H9 (cell line): ENCODE measurements at places on chromosomes 13 and 19. TPM values are rescaled to one million over a fixed set of nuclear protein-coding genes. Genes with fewer than 3 reads are reported as not detected.

The CILP2 gene
- 5.9 and 6.4 TPM in 2 replicates for total RNA-seq

The BIVM gene
- 5.3 and 9.0 TPM in 2 replicates for total RNA-seq

The IFNL1 gene
- total RNA-seq, result not detected in 2 replicates

The PDE4C gene
- 1.4 and 1.8 TPM in 2 replicates for total RNA-seq

The KLF12 gene
- total RNA-seq, result 9.7 and 10.8 TPM in 2 replicates

The ZNF681 gene
- 10.4 and 12.5 TPM in 2 replicates for total RNA-seq

The COX7A1 gene
- not detected in 2 replicates for total RNA-seq

The EID2B gene
- total RNA-seq, result 2.1 and 2.2 TPM in 2 replicates

- DNase-seq, result no peak
Observed at GRCh38 chr13:38667526-38668109, 19.3 kb upstream of the FREM2 start.

- no peak for DNase-seq
Observed at GRCh38 chr13:40313269-40314200, 352.9 kb downstream of the FOXO1 start.

- no peak for DNase-seq
Observed at GRCh38 chr13:40508127-40508526, 158.3 kb downstream of the FOXO1 start.

GRCh38 chr19:36972571-36972970, 56.4 kb downstream of the ZNF568 start:
- no peak for DNase-seq

DNA sequence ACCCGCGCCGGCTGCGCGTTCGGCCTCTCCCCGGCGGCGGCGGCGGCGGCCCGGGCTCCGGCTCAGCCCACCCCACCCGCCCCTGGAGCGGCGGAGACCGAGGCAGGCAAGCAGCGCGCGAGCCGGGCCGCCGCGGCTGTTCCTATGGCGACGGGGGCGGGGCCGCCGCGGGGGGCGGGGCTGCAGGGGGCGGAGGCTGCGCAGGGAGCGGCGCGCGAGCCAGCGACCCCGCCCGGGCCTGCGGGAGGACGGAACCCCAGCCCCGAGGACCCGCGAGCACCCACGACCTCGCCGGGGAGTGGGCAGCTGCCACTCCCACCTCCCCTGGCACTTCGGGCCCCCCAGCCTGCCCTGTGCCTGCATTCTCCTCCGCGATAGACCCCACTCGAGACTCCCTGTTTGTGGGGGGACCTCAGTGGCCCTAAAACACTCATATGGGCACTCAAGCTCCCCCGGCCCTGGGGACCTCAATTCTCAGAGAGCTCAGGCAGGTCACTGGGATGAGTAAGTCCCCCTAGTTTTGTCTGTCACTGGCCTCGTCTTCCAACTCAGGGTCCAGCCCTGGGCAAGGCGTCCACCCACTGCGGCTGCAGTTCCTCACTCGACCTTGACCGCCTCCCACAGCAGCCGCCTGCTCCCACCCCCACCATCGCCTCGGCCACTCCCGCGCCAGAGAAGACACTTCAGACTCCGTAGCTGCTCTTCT, at the start of gene CTXN1:
Gene CTXN1, minus strand, starts transcription at position 115 of the 706 bp plus-strand sequence. CDS start 597 bp downstream, outside the sequence.
- DNase-seq, result peak; percentile 71

GRCh38 chr13:37561031-37561430, 37.5 kb downstream of the POSTN start:
- DNase-seq, result no peak

GRCh38 chr13:51452361-51453206, at the start of gene INTS6:
TSS of gene INTS6 (minus strand) at chr13:51453036. CDS start at chr13:51452525, 511 bp downstream.
- peak; percentile 99 for DNase-seq

DNA sequence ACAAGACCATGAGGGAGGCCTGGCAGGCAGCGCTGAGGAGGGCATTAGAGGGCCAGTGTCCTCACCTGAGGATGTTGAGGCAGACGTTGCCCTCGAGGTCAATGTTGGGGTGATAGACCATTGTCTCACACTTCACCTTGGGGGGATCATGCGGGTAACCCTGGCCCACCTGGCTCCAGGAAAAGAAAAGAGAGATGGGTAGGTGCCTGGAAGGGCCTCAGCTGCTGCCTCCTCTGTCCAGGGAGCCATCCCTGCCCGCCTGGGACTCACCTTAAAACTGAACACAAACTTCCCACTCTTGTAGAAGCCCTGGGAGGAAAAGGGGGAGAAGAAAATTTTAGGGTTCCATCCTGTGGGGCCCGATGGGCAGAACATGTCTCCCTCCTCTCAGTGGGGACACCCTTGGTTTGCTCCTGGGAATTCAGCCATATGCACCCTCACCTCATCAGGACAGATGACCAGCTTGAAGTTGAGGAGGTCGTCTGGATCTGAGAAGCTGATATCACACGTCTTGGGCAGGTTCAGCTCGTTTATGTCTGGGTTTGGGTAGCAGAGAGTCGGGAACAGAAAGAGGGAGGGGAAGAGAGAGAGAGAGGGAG, 1.7 kb downstream of the UBE2M start:
- no peak for DNase-seq

- no peak for DNase-seq
Observed at GRCh38 chr13:60925686-60926085, 490.0 kb downstream of the PCDH20 start.

GRCh38 chr19:17996826-17997316, 11.1 kb upstream of the ARRDC2 start:
- peak; percentile 84 for DNase-seq

DNA sequence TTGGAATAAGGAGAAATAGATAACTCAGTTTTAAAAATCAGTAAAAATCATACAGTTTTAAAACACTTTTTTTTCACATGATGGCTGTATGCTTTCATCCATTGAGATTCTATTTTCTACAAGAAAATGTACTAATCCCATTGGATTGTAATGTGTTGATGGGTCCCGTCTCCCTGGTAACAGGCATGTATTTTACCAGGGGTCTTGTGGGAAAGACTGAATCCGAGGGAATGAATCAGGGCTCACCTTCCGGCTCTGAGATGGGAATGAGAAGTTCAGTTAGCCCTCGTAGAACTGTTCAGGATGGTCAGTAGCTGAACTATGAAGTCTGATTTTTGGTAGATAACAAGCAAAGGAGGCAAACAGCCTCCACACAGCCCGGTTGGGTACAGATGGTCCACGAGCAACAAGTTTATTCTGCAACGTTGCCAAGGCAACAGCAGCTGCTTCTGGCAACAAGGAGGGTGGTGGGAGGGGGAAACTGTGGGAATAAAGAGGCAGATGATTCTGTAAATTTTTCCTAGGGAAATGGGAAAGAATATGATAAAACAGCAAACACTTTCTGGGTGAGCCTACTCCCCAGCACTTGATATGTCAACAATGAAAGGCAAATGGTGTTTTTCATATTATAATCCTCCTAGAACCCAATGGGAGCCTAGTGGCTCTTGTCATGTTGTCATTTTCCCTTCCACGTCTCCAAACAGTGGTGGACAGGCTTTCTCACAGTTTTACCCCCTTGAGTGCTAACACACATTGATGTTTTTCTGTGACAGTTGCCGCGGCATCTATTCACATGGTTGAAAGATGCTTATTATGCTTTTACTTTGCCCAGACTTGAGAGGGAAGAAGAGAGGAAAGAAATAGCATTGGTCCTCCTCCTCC, 12.4 kb upstream of the SIAH3 start:
- DNase-seq, result no peak
